T follicular helper cell (primary cell): ENCODE measurements at places on chromosomes 7 and 10.

- DNase-seq: no peak
These were observed 169.0 kb downstream of the SRPK2 start for GRCh38 chr7:105219771-105220160.

DNA sequence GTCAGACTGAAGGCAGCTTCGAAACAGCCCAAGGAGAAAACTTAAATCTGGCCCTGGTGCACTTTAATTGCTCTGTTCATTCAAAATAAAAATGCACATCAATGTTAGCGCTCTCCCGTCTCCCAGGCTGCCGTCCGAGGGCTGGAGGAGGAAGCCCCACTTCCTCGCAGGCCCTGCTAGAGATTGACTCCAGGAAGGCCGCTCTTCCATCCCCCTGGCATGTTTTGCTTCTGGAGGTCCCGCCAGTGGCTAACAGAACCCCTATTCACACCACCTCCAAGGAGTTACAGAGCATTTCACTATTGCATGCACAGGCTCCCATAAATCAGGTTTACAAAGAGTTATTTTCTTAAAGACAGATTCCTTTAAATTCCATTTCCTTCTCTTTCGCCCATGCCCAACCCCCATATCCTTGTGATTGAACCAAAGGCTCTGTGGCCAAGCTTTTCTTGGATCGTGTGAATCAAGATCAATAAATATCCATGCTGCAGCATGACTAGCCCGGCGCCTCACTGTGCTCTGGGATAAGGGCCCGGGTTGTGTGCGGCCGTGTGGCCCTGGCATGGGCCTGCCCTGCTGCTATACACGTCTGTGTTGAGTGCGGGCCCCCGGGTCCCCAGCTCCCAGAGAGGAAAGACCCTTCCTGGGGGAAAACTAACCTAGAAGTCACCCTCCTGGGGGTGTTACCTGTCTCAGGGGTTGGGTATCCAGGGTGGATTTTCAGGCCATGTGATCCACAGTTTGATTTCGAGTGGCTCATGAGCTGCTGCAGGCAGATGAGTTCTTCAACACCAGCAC is 118.7 kb upstream of the GDF10 start:
- no peak for DNase-seq

DNA sequence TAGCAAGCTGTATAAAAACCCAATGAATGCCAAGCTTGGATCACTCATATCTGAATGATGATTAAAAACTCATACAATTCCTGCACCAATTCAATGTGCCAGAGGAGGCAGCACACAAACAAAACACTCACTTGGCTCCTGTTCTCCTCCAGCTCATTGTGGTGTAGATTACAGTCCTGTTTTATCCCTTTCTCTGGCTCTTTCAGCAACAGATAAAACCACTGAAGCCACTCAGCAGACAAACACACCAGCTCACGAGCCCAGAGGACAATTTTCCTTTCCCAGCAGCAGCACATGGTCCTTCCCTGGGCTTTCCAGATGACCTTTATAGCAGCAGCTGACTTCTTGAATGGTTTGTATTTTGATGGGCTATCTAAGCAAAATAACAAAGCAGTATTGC is 107.3 kb upstream of the STARD3NL start:
- no peak for DNase-seq

DNA sequence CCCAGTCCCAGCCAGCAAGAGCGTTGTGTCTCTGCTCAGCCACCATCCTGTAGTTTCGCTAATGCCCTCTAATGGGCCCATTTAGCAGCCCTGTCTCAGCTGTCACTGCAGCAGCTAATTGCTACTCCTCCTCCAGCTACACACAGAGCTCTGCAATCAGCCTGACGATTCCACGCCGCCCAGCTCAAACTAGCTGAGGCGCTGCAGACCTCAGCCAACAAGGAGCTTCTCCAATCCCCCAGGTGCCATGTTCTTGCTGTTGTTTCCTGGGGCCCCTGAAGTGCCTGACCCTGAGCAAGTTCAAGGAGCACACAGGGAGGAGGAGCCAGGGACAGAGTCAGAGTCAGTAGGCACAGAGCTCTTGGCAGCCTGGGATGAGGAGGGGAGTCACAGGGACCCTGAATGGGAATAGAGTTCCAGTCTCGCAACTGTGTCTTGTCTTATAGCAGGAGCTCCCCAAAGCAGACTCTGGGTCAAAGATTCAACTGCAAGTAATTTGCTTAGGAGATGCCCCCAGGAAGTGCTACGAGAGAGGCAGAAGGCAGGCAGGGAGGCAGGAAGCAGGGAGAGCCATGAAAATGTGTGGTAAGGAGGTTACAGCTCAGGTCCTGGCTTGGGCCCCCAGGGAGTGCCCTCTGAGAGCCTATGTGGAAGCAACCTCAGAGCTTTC is 135.8 kb upstream of the UNC5B start:
- DNase-seq: no peak

DNA sequence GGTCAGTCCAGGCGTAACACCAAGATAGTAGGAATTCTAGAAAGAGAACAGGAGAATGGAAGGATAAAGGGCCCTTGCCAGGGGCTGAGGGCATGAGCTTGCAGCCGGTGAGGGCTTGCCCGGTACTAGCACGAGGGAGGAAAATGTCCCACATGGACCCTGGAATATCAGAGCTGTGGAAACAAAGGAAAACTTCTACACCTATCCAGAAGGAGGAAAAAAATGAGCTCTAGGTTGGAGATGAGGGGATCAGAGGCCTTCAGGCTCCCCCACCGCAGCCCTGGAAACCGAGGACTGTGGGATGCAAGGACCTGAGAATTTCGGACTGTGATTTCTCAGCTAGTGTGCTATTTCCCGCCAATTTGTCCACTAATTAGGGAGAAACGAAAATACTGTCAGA is 22.1 kb downstream of the RAMP3 start:
- DNase-seq: no peak

DNA sequence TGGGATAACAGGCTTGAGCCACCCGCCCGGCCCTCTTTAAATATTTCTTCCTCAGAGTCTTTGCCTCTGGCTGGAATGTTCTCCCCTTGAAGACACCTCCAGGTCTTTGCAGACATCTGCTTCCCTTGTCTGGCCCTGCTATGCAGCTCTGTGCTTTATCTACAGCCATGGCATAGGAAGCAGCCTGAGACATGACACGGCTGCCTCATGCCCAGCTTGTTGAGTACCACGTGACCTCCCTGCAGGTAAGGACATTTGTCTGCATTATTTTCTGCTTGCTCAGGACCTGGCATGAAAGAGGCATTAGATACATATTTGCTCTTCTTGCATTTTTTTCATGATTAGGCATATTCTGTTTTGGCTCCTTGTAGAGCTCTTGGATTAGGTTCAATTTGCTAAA is 113.8 kb upstream of the KLF6 start:
- DNase-seq: no peak

DNA sequence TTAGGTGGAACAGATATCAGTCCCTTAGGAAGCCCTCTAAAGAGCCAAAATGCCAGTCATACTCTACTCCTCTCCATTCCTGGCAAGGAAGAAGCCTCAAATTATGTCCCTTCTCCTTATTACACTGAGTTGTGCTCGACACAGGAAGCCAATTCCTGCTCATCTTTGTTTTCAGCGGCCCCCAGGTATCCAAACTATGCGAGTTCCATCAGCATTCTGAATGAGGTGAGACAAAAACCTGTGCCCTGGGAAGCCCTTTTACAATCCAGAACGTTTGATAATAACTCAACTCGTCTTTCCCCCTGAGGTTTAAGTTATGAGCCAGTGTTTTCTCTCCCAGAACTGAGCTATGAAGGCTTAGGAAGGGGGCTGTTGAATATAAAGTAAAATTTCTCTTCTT is 580.5 kb downstream of the NXPH1 start:
- no peak for DNase-seq

DNA sequence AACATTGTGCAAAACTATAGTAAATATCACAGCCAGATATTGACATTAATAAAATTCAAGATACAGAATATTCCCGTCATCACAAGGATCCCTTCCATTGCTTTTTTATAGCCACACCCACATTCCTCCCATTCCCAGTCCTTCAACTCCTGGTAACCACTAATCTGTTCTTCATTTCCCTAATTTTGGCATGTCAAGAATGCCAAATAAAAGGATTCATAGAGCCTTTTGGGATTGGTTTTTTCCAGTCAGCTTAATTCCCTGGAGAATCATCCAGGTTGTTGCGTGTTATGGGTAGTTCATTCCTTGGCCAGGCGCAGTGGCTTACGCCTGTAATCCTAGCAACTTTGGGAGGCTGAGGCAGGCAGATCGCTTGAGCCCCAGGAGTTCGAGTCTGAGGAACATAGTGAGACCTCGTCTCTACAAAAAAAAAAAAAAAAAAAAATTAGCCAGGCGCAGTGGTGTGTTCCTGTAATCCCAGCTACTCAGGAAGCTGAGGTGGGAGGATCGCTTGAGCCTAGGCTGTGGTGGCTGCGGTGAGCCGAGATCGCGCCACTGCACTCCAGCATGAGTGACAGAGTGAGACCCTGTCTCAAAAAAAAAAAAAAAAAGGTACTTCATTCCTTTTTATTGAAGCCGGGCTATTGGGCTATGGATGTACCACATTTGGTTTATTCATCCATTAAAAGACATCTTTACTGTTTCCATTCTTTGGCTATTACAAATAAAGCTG is 2.7 kb downstream of the OGDH start:
- no peak for DNase-seq

DNA sequence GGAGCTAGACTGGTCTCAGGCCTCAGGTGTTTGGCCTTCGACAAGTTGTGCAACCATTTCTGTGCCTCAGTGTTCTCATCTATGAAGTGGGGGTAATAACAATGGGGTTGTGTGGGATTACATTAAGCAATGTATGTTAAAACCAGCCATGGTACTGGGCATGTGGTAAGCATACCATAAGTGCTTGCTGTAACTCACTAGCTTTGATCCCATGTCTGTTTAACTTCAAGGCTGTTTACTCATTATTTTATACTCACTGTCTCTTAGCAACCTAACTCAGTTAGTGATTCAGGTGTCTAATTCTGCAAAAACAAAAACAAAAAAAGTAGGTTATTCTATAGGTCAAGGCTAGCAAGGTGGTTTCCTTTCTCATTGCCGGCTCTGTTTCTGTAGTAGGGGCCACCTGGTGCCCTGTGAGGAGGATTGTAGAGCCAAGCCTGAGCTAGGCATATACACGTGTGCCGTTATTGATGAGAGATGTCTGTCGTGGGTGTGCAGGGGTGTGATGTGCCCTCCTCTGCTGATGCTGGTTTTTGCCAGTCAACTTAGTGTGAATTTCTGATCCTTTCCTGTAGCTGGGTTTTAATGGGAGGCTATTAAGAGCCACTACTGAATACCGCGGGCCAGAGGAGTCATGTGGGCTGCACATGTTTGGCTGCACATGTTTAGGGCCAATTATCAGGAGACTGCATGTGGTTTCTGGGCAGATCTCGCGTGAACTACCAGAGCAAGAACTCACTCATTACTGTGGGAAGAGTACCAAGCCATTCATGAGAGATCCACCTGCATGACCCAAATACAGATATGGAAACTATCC is 56.2 kb downstream of the EEPD1 start:
- no peak for DNase-seq
